WERI-Rb-1 (cell line): ENCODE measurements at places on chromosomes 12 and 14.

- DNase-seq, result peak; percentile 38
Observed at GRCh38 chr14:53929871-53930715, 26.5 kb downstream of the BMP4 start.

GRCh38 chr12:117033382-117034221 lies 65.6 kb downstream of the TESC start:
- peak; percentile 49 for DNase-seq

- DNase-seq, result no peak
Observed at GRCh38 chr14:97873291-97873690, 1076.1 kb downstream of the VRK1 start.

GRCh38 chr12:34597548-34598351 lies 575.5 kb downstream of the ALG10 start:
- DNase-seq, result no peak

DNA sequence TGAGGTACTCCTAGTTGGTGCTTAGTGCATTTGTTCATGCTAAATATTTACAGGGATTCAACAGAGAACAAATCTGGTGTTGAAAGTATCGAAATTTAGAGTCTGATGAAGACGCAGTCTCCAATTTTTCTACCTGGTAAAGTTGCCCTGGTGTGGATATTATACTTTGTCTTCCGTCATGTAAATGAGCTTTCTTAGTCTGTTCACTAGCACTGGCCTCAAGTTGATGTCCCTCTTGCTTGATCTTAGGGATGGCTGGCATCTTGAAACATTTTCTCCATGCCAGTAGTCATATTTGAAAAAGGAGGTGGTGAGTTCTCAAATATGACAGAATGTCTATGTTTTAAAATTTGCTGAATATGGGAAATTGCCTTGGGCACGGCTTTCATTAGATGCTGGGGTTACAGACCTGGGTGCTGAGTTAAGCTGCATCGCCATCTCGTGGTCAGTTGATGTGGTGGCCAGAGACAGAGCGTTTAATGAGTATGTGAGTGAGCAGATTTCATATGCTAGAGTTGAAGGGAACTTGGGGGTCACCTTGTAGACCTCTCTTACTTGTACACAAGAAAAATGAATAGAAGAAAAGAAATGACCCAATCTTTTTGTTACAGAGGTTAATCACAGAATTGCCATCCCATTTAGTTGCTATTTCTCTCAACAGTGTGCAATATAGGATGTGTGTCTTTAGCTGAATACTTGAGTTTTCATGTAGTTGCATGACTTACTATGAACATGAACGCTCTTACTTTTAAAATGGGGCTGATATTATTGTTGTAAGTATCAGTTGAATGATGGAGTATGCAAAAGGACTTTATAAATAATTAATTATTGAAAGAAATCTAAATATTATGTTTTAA lies 172.8 kb upstream of the DCN start:
- peak; percentile 67 for DNase-seq

- DNase-seq, result no peak
Observed at GRCh38 chr14:28746247-28746646, 20.3 kb upstream of the FOXG1 start.

- no peak for DNase-seq
Observed at GRCh38 chr12:76595056-76595455, 35.5 kb upstream of the OSBPL8 start.

DNA sequence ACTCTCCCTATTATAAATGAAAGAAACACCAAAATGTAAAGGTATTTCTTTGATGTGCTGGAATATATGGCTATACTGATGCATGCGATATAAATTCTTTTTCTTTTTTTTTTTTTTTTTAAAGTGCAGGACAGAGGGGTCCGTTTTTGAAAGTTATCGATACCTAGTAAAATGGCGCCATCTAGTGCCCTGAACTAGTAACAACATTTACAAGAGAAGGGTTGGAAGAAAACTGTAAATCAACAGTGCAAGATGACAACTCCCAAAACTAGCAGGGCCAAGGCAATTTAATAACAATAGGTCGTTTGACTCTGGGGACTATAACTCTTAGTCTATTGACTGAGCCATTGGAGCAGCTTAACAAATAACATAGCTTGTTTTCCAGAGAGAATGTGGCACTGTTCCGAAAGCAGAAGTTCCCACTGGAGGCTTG lies 137.7 kb downstream of the SPTSSA start:
- peak; percentile 29 for DNase-seq

DNA sequence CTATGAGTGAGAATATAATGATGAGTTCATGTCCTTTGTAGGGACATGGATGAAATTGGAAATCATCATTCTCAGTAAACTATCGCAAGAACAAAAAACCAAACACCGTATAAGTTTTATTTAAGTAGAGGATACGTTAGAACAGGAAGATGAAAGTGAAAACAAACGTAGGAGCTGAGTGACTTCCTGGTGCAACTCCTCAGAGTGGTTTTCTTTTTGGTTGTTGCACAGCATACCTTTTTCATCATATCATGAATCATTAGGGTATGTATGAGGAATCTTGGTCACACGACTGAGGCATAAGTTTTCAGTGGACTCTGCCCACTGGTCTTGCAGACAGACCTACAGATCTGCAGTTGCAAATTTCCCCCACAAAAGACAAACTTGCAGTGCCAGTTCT lies 199.0 kb downstream of the LRFN5 start:
- DNase-seq, result no peak

GRCh38 chr12:81668475-81668874 lies 90.7 kb downstream of the PPFIA2 start:
- no peak for DNase-seq

- DNase-seq, result no peak
Observed at GRCh38 chr14:75220156-75220555, 43.7 kb upstream of the TMED10 start.

DNA sequence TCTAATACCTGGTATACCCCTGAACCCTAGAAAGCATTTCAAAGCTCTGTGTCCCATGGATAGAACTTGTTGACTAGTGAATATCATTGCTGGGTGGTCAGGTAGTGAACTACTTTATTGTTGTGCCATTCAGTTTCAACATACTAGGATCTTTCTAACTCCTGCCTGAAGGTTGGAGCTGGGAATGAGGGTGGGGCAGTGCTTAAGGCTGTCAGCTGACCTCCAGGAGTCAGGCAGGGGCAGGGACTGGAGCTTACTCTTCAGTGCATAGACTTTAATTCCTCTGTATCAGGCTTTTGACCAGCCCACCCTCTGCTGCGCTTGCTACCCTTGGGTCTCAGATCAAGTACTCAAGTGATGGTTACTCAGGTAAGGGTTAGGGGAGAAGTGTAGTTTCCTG lies 102.6 kb upstream of the RFX4 start:
- DNase-seq, result peak; percentile 12

DNA sequence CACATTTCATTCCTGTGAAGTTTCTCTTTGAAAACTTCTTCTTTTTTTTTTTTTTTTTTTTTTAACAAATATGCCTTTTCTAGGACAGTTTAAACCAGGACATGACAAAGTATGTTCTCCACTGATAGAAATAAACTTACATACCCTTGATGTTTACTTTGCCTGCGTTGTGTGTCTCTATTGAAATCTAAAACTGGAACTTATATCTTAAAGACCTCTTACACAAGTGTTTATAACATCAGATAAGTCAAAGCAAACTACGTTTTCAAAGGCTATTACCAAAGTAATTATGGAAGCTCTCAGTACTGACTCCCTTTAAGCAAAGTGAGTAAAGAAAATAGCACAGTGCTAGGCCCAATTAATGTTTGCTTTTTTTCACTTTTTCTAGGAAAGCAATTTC lies 30.6 kb upstream of the ISM2 start:
- DNase-seq, result no peak

GRCh38 chr14:104856157-104856868 lies 8.8 kb upstream of the CEP170B start:
- DNase-seq, result no peak

DNA sequence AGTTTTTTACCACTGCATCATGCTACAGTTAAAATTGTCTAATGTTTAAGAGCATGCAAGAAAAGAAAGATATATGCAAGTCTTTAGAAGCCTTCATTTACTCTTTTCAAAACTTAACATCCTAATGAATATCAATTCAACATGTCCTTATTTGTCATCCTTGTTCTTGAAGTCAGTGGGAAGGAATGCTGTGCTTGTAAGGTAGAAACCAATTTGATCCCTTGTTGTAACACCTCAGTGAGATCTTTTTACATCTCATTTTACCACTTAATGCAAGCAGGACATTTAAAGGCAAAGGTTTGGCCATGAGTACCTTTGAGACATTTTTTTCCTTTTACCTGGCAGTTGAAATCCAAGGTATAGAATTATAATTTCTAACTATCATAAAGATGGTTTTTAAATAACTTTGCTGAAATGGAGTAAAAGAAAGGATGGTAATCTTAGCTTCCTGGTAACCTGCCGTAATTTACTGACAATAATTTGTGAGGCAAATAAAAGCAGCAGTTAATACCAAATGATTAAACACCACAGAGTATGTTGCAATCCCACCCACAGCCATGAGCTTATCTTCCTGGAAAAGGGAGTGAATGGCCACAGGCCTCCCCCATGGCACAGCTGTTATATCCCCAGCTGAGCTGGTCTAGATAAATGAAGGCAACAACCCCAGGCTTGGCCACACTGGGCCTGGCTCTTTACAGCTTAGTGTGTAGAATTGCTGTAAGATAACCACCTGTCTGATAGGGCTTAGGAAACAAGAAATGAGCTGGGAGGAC lies 33.2 kb upstream of the STRN3 start:
- DNase-seq, result peak; percentile 86

- DNase-seq, result no peak
Observed at GRCh38 chr12:55658212-55658611, 21.5 kb downstream of the OR10P1 start.

DNA sequence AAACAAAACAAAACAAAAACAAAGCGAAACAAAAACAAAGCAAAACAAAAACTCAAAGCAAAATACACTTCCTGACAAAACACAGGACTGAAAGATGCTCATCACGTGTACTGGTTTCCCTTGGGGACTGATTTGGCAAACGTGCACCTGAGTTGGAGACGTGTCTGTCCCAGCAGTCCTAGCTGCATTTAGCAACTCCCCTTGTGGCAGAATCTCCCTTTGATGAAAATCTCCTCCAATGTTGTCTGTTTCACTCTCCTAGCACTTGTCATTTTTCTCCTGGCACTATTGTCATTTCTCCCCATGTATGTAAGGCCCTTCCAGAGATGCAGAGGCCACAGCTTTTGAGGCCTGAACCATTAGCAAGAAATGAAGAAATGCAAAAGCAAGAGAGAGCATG lies 6.8 kb upstream of the SLC24A4 start:
- no peak for DNase-seq

DNA sequence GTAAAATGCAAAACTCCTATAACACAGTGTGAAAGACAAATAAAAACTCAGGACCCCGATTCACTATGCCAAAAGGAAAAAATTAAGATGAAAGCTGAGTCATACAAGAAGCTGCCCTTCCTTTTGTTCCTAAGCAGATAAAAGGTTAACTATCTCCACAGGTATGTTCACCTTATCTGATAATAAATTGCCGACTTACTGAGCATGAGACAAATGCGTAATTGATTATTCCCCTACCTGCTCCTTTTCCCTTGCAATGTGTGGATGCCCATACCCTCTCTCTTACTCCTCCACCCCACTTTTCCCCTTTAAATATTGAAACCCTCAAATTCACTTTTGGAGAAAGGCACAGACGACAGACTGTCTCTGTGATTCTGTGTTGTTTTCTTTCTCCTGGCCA lies 148.6 kb upstream of the TMEM260 start:
- DNase-seq, result no peak

DNA sequence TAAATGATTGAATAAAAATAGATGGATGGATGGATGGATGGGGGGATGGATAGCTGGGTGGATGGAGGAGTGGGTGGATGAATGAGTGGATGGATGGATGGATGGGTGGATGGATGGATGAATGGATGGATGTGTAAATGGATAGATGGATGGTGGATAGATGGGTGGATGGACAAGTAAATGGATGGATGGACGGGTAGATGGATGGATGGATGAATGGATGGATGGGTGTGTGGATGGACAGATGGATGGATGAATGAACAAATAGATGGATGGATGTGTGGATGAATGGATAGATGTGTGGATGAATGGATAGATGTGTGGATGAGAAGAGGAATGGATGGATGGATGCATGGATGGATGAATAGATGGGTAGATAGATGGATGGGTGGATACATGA lies 490.8 kb downstream of the VRK1 start:
- no peak for DNase-seq

- no peak for DNase-seq
Observed at GRCh38 chr12:13570005-13570694, 373.6 kb downstream of the EMP1 start.

- no peak for DNase-seq
Observed at GRCh38 chr12:100528471-100529127, 44.9 kb upstream of the GAS2L3 start.

GRCh38 chr12:2309647-2310046 lies 256.9 kb downstream of the CACNA1C start:
- no peak for DNase-seq

GRCh38 chr12:92021666-92022035 lies 124.0 kb downstream of the BTG1 start:
- peak; percentile 29 for DNase-seq

DNA sequence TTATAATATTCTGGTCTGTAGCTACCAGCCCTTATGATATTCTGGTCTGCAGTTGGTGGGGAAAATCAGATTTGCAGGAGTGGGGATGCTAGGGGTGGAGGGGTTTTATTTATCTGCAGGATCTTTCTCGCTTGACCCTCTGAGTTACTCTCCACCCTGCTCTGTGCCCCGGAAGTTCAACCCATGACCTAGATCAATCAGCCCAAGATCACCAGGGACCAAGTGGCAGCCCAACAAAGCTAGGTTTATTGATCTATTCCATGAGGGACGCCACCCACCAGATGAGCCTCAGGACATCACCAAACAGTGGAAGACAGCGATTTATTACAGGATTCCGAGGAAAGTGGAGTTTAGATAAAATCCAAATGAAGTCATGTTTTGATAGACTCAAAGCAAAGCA lies 25.8 kb upstream of the C12orf76 start:
- DNase-seq, result no peak

- no peak for DNase-seq
Observed at GRCh38 chr12:65171073-65171472, 1.7 kb downstream of the LEMD3 start.

GRCh38 chr12:3614806-3615466 lies 123.9 kb downstream of the PRMT8 start:
- DNase-seq, result peak; percentile 42

DNA sequence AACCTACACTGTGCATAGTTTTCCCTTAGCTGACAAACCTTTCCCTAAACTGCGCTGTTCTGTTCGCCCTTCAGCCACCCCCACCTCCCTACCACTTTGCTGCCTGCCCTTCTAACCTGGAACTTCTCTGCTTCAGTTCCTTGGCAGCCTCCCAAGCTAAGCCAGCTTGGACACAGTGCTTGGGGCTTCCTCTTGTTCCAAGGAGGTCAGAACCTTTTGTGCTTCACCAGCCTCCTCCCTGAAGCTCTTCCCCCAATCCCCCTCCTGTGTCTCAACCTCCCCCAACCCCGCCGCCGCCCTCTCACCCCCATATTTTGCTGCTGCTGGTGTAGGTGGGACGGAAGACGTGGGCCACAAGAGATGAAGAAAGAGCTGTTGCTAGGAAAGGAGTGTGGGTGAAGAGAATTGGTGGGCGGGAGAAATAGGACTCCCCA lies 8.1 kb upstream of the RIC8B start:
- DNase-seq, result no peak
